ENCODE measurements at places on chromosomes 7 and 10.

DNA sequence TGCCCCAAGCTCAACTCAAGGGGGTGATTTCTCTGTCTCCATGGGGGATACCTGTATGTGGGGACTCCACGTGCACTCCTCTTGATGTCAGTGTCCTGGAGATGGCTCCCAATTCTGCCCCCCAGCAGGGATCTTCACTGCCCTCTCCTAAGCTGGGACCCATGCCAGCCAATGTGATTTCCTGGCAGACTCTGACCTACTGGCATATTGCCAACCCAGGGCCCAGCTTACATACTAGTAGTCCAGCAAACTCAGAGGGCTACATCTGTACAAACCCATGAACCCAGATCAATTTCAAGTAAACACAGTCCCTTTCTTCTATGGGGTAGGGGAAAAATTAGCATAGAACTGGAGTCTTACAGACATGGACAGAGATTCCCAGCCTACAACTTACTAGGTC is 26.2 kb upstream of the BMPR1A start:
- no peak for DNase-seq

GRCh38 chr7:98163269-98163668 is 48.0 kb upstream of the BHLHA15 start:
- DNase-seq: no peak

DNA sequence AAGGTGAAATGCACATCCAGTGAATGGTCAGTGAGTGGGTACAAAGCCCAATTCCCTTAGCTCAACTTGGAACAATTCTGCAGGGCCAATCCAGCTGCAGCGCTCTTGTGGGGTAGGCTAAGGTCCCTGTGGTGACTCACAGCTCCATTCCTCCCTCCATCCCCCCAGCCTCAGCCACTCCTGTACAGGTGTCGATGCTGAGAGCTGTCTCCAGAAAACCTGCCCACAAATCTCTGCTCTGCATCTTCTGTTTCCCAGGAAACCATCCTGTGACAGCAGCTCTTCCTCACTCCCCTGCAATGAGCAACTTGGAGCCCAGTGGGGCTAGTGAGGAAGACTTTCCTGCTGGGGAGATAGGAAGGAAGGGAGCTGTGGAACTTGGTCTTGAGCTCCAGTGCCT is 244.7 kb upstream of the GPR26 start:
- no peak for DNase-seq

DNA sequence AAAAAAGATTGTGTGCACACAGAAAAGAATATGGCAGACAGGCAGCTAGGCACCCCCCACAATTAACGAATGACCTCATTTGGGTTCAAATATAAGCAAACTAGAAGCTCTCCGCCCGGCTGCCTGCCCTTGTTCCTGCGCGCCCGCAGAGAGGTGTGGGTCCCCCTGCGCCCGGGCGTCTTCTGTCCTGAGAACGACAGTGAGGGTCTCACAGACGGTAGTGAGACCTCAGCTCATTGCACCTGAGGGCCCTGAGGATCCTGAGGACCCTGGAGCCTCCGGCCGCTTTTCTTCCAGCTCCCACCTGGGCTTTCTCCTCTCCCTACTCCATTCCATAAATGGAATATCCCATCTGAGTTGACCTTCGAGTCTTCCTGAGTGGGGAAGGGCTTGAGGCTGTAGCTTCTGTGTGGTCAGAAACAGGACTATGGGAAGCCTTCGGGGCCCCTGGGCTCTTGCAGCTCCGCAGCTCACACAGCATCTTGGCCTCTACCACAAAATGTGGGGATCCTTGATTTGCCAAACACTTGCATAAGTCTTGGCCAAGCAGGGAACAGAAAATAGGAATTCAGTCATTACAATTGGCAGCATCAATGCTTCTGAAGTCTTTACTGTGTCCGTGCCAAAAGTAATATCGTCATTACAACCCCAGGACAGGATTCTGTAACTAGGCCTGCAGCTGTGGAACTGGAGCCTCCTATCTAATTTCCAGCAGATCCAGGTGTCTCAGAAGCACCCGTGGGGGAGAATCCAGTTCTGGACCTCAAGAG is 43.8 kb downstream of the JAKMIP3 start:
- no peak for DNase-seq

- DNase-seq: no peak
Measured at GRCh38 chr7:89049043-89049442, 253.5 kb upstream of the TEX47 start.

DNA sequence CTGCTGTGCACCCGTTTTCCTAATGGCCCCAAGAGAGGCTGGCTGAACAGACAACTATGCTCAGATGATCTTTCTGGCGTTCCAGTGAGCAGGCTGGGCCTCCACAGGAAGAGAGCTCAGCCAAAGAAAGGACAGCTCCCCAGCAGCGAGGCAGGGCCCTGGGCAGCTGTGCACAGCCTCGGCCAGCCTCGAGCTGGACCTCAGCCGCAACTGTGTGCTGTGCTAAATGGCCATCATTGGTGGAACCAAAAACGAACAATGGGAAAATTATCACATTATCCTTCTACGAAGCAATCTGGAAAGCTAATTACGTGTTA is 97.5 kb downstream of the CTBP2 start:
- no peak for DNase-seq

GRCh38 chr10:62450912-62451610 is 76.9 kb downstream of the ZNF365 start:
- DNase-seq: no peak

DNA sequence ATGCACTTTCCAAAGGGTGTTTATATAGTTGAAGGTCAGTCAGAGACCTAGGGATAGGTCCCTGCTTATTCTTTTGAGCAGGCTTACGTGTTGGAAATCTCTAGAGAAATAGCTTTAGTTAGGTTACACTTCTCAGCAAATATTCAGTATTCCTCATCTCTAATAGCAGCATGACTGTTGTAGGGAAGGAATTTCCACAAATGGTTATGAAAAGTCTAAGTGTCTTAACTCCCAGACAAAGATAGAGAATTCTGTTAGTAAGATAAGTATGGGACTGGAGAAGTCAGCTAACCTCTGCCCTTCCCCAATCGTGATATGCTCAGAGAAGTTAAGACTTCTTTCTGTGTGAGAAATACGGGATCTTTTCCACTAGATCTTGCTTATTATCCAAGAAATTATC is 16.5 kb downstream of the SGPL1 start:
- DNase-seq: no peak

DNA sequence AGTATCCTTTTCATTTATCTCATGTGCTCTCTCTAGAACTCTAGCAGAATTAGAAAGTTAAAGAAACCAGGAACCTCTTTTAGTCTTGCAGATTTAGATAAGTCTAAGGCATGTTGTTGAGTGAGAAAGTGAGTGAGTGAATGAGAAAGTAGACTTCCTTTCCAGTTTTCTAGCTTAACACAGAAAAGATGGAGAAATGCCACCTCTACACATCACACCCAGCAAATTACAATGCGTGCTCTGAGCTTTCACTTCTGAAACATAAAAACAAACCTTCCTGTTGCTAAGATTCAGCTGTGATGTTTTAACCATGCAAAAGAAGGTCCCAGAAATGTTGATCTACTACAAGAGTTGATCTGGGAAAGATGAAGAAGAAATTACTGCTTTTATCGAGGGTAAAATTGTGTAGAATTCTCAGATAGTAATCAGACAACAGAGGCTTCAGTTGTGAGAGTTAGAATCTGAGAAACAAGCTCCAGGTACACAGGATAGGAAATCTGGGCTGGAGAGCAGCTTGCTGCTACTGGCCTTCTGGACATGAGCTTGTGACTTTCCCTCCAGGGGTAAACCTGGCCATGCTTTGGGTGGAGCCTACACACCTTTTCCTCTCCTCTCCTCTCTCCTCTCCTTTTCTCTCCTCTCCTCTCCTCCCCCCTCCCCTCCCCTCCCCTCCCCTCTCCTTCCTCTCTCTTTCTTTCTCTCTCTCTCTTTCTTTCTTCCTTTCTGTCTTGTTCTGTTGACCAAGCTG is 4.6 kb downstream of the CYP3A5 start:
- DNase-seq: no peak

DNA sequence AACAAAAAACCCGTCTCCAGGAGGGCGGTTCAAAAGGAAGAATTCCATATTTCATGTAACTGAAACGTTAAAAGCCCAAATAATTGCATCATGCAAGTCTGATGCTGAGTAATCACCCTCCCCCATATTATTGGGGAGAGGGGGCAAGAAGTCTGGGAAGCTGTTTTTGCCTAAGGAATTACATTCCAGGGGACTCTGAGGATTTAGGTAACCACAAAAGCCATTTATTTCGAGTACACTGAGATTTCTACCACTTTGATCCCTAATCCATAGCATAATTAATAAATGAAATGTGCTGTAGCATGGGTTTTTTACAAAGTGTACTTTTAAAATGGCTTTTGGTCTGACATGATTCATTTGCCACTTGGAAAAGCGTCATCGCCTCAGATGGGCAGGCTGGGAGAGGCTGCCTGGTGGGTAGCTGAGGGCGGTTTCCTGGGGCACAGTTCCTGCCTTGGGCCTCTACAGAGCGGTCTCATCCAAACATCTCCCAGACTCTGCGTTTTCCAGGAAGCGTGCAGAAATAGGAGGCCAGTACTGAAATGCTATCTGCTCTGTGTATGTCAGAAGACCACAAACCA is 106.5 kb downstream of the TCF7L2 start:
- no peak for DNase-seq

GRCh38 chr10:30829901-30830300 is 200.3 kb upstream of the LYZL2 start:
- DNase-seq: no peak

- no peak for DNase-seq
Measured at GRCh38 chr10:2900530-2900929, 166.8 kb upstream of the PFKP start.

GRCh38 chr10:48792687-48793096 is 108.0 kb downstream of the WDFY4 start:
- DNase-seq: no peak

DNA sequence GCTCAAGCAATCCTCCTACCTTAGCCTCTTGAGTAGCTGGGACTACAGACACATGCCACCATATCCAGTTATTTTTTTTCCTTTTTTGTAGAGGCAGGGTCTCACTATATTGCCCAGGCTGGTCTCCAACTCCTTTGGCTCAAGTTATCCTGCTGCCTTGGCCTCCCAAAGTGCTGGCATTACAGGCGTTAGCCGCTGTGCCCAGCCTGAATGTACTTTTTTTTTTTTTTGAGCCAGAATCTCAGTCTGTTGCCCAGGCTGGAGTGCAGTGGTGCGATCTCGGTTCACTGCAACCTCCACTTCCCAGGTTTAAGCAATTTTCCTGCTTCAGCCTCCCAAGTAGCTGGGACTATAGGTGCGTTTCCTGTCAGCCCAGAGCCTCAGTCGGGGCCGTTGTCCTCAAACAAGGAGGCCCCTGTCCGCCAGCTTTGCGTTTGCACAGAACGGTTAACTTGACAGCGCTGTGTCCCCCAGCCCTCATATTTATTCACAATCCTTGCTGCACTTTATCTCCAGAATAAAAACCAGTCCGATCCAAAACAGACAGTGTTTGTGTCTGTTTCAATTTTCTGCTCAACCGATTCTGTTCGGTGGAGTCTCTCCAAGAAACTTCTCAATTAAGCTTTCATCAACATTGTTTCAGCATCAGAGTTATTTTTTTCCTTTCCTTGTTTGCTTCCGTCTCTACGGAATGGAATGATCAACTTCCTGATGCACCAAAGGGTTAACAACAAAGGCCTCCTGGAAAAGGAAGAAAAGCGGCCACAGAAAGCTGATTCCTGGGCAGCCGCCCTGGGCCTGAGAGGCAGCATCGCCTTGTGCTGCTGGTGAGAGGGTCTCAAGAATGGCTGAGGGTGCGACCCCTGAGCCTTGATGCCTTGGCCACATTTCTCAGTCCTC is 64.5 kb downstream of the PDIA4 start:
- DNase-seq: no peak

GRCh38 chr7:116598861-116599260 is 73.1 kb upstream of the MET start:
- no peak for DNase-seq

DNA sequence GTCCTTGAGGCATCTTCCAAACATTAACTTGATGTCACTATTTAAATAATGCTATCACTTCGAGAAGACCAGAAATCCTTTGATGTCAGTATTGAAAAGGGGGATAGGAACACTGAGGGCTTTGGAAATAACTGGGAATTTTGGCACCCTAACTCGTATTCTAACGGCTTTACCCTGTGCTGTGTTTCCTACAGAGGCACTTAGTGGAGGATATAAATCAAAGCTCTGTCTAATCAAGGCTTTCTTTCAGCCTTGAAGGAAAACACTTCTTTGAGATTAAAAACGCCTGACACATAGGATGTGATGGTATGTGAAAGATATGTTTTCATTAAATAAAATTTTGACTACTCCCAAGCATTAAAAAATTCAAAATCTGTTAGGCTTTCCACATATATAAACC is 62.3 kb downstream of the CREB5 start:
- DNase-seq: no peak

DNA sequence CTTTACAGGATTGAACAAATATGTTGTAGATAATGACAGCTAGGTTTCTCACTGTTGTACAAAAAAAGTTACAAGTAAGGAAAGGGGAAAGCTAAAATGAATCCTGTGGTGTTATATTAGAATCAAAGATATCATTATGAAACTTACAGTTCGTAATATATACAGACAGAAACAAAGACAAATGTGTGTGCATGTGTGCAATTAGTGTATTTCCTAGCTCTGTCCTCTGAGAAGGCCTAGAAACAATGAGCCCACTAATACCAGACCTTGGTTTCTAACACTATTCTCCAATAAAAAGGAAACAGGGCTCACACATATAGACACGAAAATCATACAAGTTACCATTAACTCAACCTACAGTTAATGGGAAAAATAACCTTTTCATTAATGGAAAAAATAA is 8.0 kb downstream of the KDM7A start:
- DNase-seq: no peak

DNA sequence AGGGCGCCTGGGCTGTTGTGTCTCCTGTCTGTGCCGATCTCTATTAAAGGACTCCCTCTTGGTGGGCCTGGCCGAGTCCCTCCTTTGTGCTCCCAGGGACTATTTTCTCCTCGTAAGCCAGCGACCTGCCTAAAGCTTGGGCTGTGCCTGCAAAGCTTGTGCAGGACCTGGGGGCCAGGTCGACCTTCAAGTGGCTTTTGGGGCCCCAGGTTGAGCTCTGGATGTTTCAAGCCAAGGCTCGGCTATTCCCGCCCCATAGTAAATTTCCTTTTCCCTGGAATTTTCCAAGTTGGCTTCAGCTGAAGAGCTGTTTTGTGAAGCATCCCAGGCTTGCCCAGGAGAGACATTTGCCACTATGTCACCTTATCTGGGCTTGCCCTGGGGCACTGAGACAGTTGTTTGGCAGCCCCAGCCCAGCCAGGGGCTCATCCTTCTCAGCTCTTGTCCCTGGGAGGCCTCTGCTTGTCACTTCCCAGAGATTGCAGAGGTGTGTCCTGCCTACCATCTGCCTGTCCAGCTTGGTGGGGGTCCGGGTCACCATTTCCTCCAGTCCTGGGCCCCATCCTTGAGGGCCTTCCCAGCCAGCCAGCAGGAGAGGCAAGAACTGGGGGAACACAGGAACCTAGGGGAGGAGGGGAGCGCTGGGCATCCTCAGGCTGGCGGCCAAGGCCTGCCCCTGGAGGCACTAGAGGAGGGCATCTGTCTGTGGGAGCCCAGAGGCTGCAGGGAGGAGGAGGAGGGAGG is 20.2 kb downstream of the ZMIZ2 start:
- no peak for DNase-seq

GRCh38 chr7:22168129-22168634 is 188.8 kb downstream of the RAPGEF5 start:
- no peak for DNase-seq

GRCh38 chr10:98260752-98261151 is 7.2 kb downstream of the LOXL4 start:
- no peak for DNase-seq

GRCh38 chr7:79984210-79984609 is 150.4 kb upstream of the GNAI1 start:
- no peak for DNase-seq

Data from stimulated activated CD4-positive, alpha-beta T cell treated with anti-CD3 and anti-CD28 coated beads, Interleukin-1b, Interleukin-23, amount 100 ng/mL, for 24 hours (primary cell).